Stimulated activated naive CD4-positive, alpha-beta T cell treated with Interleukin-2 at 50 U/mL for 16 hours (primary cell): ENCODE measurements at places on chromosomes 1 and 21.

GRCh38 chr1:102472520-102472919 lies 475.8 kb upstream of the OLFM3 start:
- DNase-seq: no peak

DNA sequence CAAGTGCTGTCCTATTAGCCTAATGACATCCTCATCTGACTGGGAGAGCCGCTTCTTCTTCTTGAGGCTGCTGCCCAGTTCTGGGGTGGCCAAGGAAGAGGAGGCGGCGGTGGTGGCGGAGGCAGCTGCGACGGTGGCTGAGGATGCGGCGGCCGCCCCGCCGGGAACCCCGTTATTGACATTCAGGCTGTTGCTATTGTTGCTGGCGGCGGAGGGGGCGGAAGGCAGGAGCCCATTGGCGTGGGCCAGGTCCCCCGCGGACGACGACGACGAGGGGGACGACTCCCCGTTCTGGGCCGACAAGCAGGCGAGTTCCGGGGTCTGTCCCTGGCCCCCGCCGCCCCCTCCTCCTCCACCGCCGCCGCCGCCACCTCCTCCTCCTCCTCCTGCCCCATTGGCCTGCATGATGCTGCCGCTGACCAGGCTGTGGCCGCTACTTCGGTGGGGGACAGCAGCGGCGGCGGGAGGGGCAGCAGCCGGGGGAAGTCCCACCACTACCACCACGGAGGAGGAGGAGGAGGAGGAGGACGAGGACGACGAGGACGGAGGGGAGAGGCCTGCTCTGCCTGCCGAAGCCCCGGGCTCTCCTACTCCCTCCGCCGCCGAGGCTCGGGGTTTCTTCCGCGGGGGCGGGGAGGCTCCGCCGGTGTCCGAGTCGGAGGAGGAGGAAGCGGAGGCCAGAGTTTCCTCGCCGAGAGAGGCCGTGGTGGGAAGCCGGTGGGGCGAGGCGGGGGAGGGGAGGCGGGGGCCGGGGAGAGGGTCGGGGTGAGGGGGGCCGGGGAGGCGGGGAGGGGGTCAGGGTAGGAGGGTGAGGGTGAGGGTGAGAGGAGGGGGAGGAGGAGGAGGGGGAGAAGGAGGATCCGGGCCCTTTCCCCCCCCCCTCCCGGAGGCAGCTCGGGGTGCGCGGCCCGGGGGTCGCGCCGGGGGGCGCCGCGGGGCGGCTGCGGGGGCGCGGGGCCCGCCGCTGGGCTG lies 610 bp downstream of the WDR26 start:
- DNase-seq: peak; percentile 36

- no peak for DNase-seq
These were observed 118.5 kb downstream of the ESRRG start for GRCh38 chr1:216604771-216605170.

- DNase-seq: no peak
These were observed 125.8 kb downstream of the PLPP3 start for GRCh38 chr1:56453417-56454078.

DNA sequence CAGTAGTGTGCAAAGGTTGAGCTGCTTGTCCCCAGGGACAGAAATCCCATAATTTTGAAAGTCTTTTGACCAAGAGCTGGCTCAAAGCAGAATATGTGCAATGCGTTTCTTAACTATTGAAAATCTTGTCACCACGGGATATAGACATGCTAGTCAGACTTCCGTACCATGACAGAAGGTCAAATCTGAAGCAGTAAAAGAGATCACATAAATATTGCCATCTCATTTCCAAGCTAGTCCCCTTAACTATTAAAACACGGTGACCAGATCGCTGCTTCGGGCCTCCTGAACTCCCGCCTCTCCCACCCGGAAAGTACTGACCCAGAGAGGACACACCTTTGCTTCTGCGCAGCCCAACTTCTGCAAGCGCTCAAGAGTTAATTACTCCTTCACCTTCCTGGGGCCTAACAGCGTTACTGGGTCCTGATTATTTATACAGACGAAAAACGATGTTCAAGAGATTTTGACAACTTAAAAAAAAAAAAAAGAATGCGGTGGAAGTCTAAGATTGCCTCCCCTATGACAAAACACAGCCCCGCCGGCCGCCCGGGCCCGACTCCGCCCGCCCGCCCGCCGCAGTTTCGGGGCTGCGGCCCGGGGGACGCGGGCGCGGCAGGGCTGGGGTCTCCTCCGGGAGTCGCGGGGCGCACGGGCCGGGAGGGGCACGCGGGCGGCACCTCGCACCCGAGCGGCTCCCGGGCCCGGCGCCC lies 692 bp downstream of the SORT1 start:
- no peak for DNase-seq

DNA sequence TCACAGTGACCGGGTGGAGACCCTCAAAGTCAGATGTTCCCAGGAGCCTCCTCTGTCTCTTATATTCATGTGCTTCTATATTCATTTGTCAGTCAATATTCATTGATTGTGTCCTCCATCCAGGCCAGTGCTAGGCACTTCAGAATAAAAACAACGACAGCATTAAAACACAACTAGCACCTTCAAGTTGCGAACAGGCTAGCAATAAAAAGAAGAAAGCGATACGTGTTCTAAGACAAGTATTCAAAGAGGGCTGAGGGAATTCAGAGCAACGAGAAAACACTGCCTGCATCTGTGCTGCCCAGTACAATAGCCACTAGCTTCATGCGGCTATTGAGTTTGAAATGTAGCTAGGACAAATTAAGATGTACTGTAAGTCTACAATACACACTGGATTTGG lies 138.0 kb downstream of the PLXNA2 start:
- DNase-seq: no peak

DNA sequence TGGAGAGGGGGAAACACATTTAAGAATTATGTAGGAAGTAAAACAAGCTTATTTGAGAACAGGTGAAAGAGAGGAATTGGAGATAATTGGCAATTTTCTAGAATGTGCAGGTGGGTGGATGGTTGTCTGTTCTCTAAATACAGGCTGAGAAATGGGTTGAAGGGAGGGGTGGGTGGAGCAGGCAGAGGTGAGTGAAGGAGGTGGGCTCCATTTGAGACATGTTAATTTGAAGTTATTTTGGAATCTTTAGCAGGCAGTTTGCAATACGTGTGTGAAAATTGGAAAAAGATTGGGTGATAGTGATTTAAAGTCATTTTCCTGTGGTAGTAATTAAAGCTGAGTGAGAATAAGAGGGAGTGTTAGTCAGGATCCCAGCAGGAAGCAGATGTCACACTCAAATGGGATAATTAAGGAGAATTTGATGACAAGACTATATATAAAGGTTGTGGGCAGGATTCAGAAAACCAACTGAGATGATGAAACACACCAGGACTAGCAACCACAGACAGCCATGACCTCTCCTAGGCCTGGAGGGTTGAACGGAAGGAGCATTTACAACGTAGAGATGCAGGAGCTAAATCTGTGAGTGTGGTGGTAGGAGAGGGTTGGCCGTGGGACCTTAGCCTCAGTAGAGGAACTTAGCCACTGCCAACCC lies 40.6 kb downstream of the CHRM3 start:
- DNase-seq: no peak

- no peak for DNase-seq
These were observed 297.9 kb upstream of the GREM2 start for GRCh38 chr1:240909701-240910457.
